T-helper 17 cell (primary cell): ENCODE measurements at places on chromosomes 16 and 17.

DNA sequence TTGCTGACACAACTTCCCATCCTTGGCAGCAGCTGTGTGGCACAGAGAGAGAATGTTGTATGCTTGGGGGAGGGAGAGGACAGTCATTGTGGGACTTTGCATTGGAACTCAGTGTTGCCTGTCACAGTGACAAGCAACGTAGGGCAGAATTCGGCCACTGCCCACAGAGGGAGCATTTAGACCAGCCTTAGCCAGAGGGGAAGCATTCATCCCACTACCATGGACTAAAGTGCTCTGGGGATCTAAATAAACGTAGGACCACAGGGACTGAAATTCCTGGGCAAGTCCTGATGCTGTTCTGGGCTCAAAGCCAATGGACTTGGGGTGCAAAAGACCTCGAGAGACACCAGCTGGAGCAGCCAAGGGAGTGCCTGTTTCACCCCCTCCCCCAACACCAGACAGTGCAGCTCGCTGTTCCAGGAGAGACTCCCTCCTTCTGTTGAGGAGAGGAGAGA, 44.9 kb downstream of the ABCA8 start:
- no peak for DNase-seq

- no peak for DNase-seq
These were observed 14.1 kb upstream of the MAPK3 start for GRCh38 chr16:30136971-30137605.

- DNase-seq: peak; percentile 73
These were observed 172.8 kb upstream of the ZNF267 start for GRCh38 chr16:31700530-31701388.

DNA sequence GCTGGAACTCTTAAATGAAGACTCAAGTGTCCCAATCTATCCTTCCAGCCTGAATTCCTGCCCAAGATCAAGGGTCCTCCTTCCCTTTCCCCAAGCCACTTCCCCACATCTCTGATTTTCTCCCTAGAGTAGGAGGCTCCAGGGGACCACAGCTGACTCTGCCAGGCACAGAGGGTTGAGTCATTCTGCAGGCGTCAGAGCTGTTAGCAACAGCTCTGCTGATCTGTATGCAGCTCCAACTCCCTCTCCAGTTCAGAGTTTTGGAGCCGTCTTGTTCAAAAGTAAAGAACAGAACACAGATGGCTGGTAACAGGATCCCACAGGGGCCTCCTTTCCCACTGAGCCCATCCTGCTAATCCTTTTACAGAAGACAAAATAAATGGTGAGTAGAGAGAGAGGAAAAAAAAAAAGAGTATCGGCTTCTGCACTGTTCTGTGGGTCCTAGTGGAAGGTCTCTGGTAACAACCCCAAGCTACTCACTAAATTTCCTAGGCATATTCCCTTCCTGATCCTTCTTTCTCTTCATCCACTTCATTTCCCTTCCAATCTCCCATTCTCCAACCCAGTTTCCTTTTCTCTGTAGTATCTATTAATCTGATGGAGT, 13.4 kb upstream of the TAOK1 start:
- no peak for DNase-seq

DNA sequence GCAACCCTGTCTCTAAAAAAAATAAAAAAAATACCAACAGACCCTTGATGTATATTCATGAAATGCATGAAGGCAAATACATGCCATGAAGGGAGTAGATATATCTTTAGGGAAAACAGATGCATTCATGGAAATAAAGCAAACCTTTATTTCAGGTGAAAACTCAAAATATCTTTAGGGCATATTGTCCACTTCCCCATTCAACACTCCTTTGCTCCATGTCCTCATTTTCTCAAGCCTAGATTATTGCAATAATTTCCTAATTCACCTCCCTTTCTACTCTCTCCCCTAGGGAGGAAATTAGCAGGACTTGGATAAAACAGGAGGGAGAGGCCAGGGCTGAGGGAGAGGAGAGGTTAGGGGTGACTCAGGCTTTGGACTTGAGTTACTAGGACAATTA, 5.7 kb upstream of the VPS25 start:
- DNase-seq: no peak
